Stimulated activated CD8-positive, alpha-beta memory T cell treated with anti-CD3 and anti-CD28 coated beads, Interleukin-15, amount 100 ng/mL, for 48 hours (primary cell): ENCODE measurements at places on chromosomes 11 and 22.

- DNase-seq = no peak
These were observed 18.5 kb downstream of the NF2 start for GRCh38 chr22:29621761-29622526.

DNA sequence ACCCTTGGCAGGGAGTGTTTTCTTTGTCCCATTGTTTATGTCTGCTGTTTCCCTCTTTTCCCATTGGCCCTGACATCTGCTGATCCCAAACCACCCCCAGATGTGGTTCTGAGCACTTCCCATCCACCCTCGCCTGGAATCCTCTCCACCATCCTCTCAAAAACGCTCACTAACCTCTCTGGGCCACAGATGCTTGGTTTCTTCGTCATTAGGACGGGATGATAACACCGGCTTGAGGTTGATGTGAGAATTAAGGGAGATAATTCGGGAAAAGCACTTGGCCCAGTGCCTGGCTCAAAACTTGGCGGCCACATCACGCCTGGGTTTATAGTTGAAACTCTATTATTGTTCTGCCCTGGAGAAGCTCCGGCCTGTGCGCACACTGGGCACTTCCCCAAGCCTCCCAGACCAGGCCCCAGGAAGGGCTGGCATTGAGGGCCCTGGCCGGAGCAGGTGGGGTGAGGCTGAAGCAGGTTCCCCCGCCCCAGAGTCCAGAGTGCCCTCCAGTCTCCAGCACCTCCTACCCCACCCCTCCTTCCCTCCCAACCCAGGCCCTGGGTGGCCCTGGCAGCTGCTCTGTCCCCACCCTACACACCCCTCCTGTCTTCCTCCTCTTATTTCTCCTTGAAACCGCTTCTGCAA, 63.7 kb downstream of the CYTH4 start:
- DNase-seq = no peak

- DNase-seq = no peak
These were observed 49.9 kb downstream of the ZNRF3 start for GRCh38 chr22:28933321-28933720.

- no peak for DNase-seq
These were observed 67.9 kb upstream of the GRAMD1B start for GRCh38 chr11:123362186-123362585.

DNA sequence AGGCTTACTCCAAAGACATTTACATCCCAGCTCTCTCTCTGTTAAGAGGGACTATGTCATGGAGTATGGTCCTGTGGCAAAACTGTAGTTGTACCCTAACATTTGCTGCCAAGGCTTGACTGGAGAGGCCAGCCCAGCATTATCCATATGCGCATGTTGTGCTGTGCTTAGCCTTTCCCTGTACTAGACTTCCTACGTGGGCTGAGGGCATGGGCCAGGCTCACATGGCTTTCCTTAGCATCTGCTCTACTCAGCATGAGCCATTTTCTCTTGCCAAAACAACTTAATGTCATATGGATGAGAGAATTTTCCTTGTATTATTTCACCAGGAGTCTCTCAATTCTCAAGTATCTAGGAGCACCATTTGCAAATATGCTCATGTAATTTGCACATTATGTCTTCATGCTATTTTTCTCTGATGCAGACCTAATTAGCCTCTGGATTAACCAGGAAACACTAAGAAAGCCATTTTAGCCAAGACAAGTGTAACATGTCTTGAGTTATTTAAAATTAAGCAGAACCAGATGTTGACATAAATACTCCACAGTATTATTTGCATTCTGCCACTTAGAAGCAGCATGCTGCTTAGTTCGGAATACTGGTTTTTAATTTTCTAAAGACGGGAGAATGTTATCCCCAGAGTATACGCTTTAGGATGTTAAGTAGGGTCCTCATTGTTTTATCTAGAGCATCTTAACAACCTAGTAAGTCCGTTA, 71.7 kb upstream of the FAR1 start:
- no peak for DNase-seq
